Right atrium auricular region (tissue), 2 donors: ENCODE measurements at places on chromosomes 3 and 15. TPM values are rescaled to one million over a fixed set of nuclear protein-coding genes. Genes with fewer than 3 reads are reported as not detected.

GRCh38 chr3:137174514-137174913 is 216.7 kb downstream of the IL20RB start:
- H3K27me3 ChIP-seq, result no peaks in the 10 kb centered on the region
- DNase-seq, result no peak
- H3K36me3 ChIP-seq, result no peaks in the 10 kb centered on the region
- H3K27ac ChIP-seq, result no peak overlapping the region
- no peaks in the 10 kb centered on the region for H3K4me1 ChIP-seq

DNA sequence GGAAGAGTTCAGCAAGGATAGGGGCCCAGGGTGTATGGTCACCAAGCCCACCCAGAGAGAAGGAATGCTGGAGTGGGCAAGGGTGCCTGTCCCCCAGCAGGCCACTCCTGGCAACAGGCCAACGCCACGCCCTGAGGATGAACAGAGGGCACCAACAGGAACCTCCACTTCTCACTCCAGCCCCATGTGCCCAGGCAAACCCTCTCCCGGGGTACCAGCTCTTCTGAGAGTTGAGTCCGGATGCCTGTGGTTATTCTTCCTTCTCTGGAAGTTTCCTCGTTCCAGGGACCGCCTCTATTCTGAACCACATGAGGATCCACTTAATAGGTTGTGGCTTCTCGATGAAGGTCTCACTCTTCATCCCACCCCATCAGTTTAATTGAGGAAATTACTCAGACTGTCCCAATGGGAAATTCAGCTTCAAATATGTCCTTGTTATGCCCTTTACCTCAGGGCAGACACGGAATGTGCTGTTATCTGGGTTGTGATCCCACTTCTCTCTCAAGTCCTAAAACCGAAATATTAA is 114.3 kb downstream of the LIPC start:
- no peaks in the 10 kb centered on the region for H3K4me1 ChIP-seq
- no peaks in the 10 kb centered on the region for H3K36me3 ChIP-seq
- peak overlapping the region; percentile 70 for H3K27ac ChIP-seq

The MTHFS gene
- total RNA-seq, result 12.0 TPM

GRCh38 chr3:66938338-66938963 is 59.7 kb upstream of the KBTBD8 start:
- no peaks in the 10 kb centered on the region for H3K27me3 ChIP-seq
- H3K4me1 ChIP-seq, result no peaks in the 10 kb centered on the region
- no peak for DNase-seq
- no peak overlapping the region for H3K27ac ChIP-seq
- H3K36me3 ChIP-seq, result no peaks in the 10 kb centered on the region
- no peak overlapping the region for H3K4me3 ChIP-seq

GRCh38 chr15:52284164-52284563 is 11.4 kb downstream of the MYO5C start:
- no peaks in the 10 kb centered on the region for H3K36me3 ChIP-seq
- no peak overlapping the region for H3K4me3 ChIP-seq
- no peak overlapping the region for H3K27ac ChIP-seq
- DNase-seq, result no peak
